Cardiac fibroblast (primary cell): ENCODE measurements at places on chromosomes 5 and 9.
A peak's percentile ranks its signal among the peaks of the same experiment; 100 is the strongest.

GRCh38 chr5:3122985-3123762 lies 371.7 kb upstream of the IRX2 start:
- DNase-seq, result no peak

GRCh38 chr5:120684749-120685415 lies 220.8 kb downstream of the PRR16 start:
- DNase-seq, result peak; percentile 15

GRCh38 chr9:89690334-89690912 lies 85.6 kb downstream of the GADD45G start:
- DNase-seq, result no peak

DNA sequence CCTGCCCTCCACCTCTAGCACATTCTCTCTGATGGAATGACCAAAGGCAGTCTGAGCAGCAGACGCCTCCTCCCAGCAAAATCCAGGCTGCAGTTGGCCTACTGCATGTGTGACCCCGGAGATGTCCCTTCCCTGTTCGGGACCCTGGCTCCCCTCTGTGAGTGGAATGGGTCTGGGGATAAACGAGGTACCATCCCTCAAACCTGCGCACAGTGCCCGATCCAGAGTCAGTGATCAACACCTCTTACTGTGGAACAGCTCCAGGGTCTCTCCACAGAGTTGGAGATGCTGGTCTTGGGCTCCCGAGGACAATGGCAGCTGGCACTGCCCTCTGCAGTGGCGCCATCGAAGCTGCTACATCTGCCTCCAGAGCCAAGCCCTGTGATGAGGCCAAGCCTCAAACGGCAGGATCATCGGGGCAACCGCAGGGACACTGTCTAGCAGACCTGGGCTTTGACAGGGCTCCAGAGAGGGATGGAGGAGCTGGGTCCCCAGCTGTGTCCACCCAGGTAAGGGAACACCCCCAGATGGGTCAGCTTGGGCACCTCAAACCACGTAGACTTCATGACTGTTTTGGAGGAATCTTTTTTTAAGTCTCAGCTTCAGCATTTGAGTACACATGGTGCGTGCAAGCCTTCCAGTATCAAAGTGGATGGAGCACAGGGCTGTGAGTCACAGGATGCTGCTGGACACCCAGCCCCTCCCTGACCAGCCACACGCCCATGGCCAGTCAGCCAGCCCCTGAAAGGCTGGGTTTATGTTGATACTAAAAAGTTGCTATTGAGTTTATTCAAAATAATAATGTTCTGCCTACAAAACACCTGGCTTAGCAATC lies 13.0 kb downstream of the MED10 start:
- DNase-seq, result peak; percentile 19

DNA sequence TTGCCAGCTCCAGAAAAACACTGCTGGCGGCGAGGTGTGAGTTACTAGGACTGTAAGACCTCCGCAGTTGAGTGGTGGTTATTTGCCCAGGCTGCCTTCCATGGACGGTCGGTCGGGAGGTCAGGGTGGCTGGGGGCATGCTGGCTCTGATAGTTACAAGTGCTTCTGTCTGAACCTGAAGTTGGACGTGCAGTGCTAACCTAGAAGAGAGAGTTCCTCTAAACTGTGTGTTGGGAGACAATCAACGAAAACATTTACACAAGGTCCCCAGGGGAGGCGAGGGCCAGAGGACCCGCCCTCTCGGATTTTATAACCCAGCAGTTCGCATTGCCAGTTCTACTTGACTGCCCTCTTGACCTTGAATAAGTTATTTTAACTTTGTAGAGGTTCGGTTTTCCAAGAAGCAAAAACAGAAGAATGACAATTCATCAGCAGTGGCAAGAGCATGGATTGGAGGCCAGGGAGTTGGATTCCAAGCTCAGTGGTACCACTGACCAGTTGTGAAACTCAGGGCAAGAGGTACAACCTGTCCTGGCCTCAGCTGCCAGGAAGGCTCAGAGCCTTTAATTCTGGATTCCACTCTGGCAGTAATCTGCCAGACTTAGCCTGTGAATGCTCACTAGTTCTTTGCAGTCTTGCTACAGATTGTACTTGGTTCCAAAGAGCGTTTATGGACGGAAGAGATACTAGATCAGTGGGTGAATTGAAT lies 28.7 kb upstream of the PDE8B start:
- no peak for DNase-seq

GRCh38 chr9:103680581-103680980 lies 413.5 kb upstream of the SMC2 start:
- no peak for DNase-seq

DNA sequence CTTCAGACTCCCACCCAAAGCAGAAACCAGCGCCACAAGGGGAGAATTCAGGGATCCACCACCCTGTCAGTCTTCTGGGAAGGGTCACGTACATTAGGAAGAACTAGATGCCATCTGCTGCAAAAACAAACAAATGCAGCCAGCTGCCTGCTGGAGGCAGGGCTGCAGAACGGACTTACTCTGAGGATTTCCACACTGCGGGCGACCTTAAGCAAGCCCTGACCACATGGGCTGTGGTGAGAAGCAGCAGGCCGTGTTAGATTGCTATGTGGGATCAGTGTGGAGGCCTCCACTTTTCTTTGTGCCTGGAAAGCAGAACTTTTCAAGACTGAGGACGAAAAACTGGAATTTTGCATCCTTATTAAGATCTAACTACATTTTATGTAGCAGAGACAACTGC lies 13.4 kb upstream of the LTC4S start:
- no peak for DNase-seq

DNA sequence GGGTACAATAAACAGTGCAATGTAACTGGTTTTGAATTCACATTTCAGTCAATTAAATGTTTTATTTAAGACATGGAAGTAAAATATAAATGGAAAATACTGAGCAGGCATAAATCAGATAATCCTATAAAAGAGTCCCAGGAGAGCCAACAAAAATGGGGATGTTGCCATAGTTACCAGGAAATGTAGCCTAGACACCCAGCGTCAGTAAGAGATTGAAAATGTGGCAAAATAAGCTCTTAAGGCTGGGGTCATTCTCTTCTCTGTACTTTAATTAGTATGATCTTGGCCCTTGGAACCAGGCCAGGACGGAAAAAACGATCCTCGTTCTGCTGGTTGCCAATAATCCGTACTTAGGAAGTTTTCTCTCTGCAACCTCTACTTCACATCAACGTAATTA lies 18.9 kb upstream of the RASEF start:
- no peak for DNase-seq

DNA sequence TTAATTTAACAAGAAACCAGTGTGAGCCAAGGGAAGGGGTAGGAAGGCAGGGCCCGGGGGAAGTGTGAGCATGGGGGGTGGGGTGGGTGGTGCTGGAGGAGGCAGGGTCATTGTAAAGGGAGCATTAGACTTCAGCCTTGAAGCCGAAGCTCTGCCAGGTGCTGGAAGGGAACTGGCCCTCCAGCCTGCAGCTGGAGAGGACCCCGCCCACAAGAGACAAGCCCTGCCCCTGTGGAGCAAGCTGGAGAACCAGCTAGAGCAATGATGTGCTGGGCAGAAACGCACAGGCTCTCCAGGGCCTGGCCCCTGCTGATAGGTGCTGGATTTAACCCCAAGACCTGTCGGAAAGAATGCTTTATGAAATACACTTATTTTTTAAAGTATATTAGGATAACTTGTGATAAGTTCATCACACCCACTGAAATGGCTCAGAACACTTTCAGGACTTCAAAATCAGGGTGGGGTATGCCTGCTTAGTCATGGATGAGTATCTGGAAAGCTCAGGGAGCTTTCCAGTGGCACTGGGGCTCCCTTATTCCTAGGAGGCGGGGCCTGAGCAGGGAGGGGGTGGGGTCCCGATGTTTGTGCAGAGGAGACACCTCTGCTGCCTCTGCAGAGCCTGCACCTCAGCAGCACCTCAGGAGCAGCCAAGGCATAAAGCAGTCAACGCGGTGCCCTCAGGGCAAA lies 27.1 kb downstream of the UBE2QL1 start:
- DNase-seq, result no peak

GRCh38 chr9:34190996-34191892 lies 12.4 kb downstream of the UBAP1 start:
- peak; percentile 56 for DNase-seq

- DNase-seq, result no peak
Measured at GRCh38 chr9:91180240-91180929, 181.3 kb downstream of the AUH start.

GRCh38 chr5:87127426-87127825 lies 140.3 kb upstream of the RASA1 start:
- DNase-seq, result peak; percentile 85

- no peak for DNase-seq
Measured at GRCh38 chr9:27496135-27496504, 28.0 kb upstream of the IFNK start.

DNA sequence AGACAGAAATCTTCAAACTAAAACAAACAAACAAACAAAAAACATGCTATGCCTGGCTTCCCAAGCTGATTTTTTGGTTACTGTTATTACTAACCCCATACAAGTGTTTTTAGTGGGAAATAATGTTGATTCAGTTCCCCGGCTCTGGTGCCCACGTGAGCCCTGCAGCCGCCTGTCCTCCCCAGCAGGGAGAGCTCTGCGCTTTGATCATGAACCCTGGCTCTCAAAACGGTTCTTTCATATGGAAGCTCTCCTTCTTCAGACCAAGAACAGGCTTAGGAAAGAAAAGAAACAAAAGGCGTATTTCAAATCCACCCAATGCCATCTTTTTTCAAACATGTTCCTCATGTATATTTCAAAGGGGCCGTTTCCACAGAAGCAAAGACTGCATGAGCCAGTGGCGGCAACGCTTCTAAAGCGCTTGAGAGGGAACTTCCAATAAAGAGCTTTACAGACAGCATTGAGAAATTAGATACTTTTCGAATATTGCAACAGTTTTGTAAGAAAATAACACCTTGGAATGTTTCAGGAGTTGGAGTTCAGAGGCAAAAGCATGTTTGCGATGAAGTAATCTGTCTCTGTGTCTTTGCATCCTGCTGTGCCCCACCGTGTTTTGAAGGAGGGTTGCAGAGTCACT lies 74.8 kb downstream of the ICE1 start:
- peak; percentile 71 for DNase-seq

GRCh38 chr5:77163453-77163852 lies 47.0 kb upstream of the PDE8B start:
- DNase-seq, result no peak

- DNase-seq, result peak; percentile 89
Measured at GRCh38 chr9:97632248-97632984, 752 bp downstream of the TSTD2 start.

- DNase-seq, result peak; percentile 94
Measured at GRCh38 chr5:14809369-14810155, 62.0 kb downstream of the ANKH start.

- DNase-seq, result no peak
Measured at GRCh38 chr9:90838098-90838497, 36.5 kb downstream of the SYK start.

DNA sequence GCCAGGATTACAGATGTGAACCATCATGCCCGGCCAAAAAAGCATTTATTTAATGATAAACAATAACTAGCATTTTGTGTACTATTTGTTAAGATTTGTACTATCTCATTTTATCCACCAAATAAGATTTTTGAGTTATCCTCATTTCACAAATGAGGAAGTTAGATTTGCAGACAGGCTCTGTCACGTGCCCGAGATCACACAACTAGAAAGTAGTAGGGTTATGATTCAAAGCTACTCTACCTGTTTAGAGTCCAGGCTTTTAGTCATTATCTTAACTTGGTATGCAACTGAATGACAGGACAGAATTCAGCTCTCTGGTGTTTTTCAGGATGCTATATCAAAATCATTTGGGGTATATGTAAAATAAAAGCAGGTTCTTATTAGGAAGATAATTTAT lies 20.5 kb downstream of the RANBP17 start:
- DNase-seq, result no peak

DNA sequence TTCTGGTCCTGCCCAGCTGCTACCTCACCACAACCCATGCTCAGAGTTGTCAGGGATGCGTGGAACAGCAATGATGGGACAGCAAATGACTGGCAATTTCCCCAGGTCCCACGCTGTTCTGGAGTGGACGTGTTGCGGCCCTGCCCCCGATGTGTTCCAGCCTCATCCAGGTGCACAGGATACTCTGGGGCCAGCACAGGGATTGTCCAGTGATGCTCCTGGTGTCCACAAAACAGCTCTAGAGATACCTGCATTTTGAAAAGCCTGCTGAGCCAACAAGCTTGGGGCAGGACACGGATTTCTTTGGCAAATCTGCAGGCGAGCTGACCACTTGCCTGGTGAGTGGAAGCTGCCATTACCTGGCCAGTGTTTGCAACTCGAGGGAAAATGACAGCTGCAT lies 88.7 kb downstream of the ANKRD33B start:
- no peak for DNase-seq

GRCh38 chr5:127832067-127832466 lies 128.9 kb downstream of the CCDC192 start:
- DNase-seq, result no peak

GRCh38 chr5:156526081-156526925 lies 199.3 kb downstream of the SGCD start:
- DNase-seq, result no peak

GRCh38 chr9:93590609-93591234 lies 14.3 kb downstream of the PHF2 start:
- no peak for DNase-seq

DNA sequence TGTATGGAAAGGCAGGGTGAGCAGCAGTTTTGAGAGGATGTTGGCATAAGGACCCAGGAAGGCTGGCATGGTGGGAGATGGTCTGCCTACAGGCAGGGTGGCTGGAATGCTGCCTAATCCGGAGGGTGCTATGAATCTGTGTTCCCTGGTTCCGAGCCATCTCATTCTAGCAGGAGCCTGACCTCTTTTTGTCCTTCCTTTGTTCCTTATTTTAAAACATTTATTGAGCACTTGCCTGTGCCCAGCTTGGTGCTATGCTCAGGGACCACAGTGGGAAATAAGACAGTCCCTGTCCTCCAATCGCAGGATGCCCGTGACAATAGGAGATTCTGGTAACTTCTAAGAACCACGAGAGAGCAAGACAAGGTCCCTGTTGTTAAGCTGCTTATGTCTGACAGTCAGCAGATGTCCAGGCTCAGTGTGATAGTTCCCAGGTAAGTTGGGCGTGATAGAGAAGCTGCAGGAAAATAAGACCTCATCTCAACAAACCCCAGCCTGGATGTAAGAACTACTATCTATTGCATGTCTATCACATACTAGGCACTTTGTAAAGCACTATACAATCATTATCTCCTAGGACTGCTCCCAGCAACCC lies 9.1 kb upstream of the ZBTB34 start:
- no peak for DNase-seq

GRCh38 chr5:8394965-8395364 lies 526.0 kb downstream of the MTRR start:
- DNase-seq, result no peak

- no peak for DNase-seq
Measured at GRCh38 chr5:133360693-133361472, 251.5 kb downstream of the FSTL4 start.

- DNase-seq, result no peak
Measured at GRCh38 chr5:142952229-142952628, 182.1 kb downstream of the ARHGAP26 start.

DNA sequence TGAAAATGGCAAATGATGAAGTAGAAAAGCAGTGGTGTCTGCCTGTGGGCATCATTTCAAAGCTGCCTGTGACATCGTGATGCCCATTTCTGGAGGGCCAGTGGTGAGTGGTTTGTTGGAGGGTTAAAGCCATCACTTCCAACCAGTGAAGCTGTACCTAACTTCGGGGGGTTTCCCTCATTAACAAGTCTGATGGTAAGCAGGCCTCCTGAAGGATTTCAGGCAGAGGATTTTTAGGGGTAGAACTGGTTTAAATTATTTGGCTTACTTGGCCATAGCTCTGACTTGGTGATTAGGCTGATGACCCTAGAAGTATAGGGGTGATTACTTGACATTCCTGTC lies 10.7 kb downstream of the TNFAIP8 start:
- DNase-seq, result no peak
